GOT3 (cell line): ENCODE measurements at places on chromosomes 4 and X.

DNA sequence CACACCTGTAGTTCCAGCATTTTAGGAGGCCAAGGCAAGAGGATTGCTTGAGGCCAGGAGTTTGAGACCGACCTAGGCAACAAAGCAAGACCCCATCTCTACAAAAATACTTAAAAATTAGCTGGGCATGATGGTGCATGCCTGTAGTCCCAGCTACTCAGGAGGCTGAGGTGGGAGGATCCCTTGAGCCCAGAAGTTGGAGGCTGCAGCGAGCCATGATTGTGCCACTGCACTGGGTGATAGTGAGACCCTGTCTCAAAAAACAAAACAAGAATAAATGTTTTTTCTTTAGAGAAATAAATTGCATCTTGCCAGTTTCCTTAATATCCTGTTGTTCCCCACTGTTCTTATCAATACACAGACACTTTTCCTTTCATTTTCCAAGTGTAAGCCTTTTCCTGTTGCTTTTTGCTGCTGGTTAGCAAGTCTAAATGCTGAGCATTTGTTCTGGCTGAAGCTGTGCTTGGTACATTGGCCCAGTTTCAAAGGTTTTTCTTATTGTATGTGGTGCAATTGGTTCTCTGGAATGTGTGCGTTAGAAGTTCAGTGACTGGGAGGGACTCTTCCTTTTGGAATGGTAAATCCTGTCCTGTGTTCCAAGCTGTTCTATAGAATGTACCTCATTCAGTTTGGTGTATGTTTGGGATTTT, 98.2 kb downstream of the AFF1 start:
- DNase-seq, result no peak

GRCh38 chrX:15471028-15471427, 22.1 kb downstream of the PIR start:
- DNase-seq, result peak; percentile 56

DNA sequence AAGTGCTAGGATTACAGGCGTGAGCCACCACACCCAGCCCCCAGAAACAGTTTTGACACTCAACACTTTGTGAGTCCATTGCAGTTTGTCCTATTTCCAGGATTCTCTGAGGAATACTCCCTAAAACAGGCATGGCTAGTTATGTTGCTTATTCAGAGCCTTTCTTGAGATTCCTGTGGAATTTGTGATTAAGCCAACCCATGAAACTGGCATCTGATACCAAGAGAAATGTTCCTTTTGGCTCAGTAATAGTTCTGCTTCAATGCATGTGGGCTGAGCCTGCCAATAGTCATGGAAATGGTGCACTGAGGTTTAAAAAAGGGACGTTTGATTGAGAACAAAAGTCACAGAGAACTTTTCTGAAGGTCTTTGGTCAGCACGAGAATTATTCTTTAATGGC, 241.7 kb downstream of the PPP1R2C start:
- no peak for DNase-seq

GRCh38 chr4:40980318-40980883, 230.6 kb downstream of the NSUN7 start:
- no peak for DNase-seq

DNA sequence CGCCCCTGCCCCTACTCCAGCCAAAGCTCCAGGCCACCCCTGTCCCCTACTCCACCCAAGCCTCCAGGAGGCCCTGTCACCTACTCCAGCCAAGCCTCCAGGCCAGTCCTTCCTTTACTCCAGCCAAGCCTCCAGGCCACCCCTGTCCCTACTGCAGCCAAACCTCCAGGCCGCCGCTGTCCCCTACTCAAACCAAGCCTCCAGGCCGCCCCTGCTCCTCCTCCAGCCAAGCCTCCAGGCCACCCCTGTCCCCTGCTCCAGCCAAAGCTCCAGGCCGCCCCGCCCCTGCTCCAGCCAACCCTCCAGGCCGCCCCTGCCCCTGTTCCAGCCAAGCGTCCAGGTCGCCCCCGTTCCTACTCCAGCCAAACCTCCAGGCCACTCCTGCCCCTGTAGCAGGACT, 5.1 kb upstream of the ASMT start:
- DNase-seq, result no peak

GRCh38 chr4:47577779-47578553, 92.9 kb downstream of the ATP10D start:
- DNase-seq, result no peak

- no peak for DNase-seq
These were observed 32.1 kb downstream of the TSPAN5 start for GRCh38 chr4:98626350-98626749.

- DNase-seq, result no peak
These were observed 152.3 kb upstream of the MAD2L1 start for GRCh38 chr4:120218981-120219380.

DNA sequence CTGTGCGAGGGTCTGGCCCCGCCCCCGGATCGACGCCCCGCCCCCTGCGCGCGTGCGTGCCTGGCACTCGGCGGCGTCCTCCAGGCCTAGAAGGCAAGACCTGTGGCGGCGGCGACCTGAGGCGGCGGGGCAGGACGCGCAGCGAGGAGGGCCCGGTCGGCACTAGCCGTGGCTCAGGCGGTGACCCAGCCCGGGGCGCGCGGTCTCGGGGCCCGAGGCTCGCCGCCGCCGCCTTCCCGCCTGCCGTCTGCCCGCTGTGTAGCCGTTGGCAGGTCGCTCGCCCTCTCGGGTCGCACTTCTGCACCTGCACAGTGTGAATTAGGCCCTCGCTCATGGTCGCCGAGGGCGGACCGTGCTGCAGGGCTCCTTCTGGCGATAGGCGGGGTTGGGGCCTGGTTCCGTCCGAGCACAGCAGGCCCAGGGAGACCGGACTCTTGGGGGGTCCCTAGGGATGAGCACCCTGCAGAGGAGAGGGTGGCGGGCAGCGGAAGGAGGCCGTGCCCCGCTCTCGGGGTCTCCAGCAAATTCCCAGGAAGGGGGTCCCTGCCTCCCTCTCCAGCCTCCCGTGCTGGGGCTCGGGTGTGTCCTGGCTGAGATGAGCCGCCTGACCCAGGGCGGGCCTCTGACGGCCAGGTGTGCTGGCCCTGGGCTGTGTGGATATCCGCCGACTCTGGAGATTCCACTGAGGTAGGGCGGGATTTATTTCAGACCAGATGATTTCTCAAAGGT, 557 bp upstream of the FAM53A start:
- DNase-seq, result no peak

DNA sequence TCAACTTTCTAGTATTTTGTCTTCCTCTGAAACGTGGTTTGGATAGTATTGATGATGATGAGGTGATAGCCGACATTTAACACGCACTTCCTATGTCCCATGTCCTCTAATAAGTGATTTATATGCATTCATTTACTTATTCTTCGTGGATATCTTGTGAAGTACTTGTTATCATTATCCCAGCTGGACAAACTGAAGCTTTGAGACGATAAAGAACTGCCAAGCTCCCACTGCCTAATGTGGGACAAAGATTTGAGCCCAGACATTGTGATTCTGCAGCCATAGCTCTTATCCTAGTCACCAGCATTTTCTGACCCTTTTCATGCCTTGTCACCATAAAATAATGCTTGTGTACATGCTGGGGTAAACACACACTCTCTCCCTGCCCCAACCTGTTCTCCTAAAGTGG, 92.5 kb downstream of the RAPGEF2 start:
- DNase-seq, result no peak

GRCh38 chr4:81353861-81354260, 117.8 kb downstream of the RASGEF1B start:
- DNase-seq, result no peak

DNA sequence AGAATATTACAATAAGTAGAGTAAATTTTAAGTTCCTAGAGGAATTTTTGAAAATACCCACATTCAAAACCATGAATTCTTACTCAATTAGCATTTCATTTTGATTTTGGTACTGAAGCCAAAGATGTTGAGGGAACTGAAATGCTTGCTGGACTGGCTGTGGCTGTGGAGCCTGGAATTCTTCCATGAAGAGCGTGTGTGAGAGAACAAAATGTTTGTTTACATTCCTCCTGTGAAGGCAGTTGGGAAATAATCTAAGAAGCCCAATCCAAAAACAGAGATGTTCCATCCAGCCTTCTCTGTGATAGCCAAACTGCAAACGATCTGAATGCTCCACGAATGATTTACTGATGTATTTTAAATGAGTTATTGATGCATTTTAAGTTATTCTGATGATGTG, 3.8 kb upstream of the ADH1B start:
- DNase-seq, result no peak

- DNase-seq, result no peak
These were observed 7.7 kb upstream of the GALNT7 start for GRCh38 chr4:173160871-173161270.

DNA sequence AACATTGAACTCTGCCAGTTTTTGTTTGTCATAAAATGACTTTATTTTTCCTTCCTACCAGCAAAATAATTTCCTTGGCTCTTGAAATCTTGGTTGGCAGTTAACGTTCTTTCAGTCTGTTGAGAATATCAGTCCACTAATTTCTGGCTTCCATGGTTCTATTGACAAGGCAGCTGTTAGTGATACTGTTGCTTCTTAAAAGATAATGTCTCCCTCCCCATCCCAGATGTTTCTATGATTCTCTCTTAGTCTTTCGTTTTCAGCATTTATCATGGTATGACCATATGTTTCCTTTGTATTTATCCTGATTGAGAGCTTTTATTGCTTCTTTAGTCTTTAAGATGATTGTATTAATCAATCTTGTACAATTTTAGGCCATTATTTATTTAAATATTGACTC, 81.1 kb upstream of the STK26 start:
- DNase-seq, result no peak

GRCh38 chr4:60619531-60620305, 580.4 kb upstream of the ADGRL3 start:
- no peak for DNase-seq

DNA sequence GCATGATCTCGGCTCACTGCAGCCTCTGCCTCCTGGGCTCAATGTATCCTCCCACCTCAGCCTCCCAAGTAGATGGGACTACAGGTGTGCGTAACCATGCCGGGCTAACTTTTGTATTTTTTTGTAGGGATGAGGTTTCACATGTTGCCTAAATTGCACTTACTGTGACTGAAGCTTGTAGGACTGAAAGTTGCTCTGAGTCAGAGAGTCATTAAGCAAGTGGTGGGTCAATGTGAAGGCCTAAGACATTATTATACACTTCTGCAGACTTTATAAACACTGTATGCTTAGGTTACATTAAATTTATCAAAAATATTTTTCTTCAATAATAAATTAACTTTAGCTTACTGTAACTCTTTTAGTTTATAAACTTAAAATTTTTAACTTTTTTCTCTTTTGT, 170.2 kb downstream of the FAT4 start:
- no peak for DNase-seq

DNA sequence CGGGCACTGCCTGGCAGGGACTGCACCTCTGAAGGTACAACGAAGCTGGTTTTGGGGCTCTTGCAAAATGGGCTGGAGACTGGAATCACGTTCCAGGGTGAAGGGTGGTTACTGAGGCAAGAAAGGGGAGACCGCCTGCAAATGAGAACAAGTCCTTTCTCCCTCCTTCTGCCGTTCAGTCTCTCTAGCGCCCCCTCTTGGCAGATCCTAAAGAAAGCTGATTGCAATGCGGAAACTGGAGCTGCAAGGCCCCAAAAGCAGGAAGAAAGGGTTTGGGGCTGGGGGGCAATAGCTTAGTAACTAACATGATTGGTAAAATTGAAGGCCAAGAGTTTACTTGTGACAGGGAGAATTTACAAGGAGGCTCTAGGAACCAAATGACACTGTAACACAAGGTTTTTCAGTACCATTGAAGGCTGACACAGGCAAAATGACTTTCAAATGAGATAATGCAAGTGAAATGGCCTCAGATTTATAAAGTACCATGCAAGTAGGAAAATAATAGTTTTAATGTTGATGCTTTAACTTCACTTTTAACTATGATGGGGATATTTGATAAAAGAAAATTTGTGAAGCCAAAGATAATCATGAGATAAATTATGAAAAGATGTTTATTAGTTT, 222.7 kb upstream of the HAND2 start:
- no peak for DNase-seq

DNA sequence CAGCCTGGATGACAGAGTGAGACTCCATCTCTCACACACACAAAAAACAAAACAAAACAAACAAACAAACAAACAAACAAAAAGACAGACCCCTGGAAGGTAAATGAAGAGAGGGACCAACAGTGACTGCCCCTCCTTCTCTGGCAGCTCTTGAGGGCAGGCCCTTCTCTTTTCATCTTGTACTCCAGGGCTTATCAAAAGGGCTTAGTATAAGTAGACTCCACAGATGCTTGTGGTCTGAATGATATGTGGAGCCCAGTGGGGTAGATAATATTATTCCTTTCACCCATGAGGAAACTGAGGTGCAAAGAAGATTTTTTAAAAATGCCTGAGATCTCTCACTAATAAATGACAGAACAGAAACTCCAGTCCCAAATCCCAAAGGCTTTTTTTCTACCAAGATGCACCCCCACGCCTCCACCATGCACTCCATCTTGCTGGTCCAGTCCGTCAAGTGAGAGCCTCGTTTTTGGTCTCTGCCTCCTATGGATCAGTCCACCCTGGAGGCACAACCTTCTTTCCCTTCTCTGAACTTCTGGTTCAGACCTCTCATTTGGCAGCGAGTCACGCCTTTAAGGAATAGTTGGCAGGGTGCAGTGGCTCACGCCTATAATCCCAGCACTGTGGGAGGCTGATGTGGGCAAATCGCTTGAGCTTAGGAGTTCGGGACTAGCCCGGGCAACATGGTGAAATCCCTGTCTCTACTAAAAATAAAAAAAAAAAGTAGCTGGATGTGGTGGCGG, 17.0 kb upstream of the CHRNA9 start:
- no peak for DNase-seq

- no peak for DNase-seq
These were observed 34.2 kb upstream of the CSN1S1 start for GRCh38 chr4:69896530-69897116.

- DNase-seq, result no peak
These were observed 157.0 kb downstream of the STIM2 start for GRCh38 chr4:27017623-27018022.

DNA sequence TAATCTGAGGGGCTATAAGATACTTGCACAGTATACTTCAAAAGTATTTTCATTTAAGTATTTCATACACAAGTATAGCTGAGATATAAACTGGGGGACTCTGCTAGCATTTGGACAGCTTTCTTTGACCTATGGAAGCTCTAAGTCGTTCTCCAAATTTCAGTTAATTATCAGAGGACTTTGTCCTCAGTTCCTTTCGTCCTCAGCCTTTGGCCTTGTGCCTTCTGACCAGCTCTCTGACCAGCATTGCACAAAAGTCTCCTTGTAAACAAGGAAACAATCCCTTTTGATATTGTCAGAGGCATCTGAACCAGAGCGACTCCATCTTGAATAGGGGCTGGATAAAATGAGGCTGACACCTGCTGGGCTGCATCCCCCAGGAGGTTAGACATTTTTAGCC, 464.0 kb upstream of the FAM241A start:
- DNase-seq, result no peak

DNA sequence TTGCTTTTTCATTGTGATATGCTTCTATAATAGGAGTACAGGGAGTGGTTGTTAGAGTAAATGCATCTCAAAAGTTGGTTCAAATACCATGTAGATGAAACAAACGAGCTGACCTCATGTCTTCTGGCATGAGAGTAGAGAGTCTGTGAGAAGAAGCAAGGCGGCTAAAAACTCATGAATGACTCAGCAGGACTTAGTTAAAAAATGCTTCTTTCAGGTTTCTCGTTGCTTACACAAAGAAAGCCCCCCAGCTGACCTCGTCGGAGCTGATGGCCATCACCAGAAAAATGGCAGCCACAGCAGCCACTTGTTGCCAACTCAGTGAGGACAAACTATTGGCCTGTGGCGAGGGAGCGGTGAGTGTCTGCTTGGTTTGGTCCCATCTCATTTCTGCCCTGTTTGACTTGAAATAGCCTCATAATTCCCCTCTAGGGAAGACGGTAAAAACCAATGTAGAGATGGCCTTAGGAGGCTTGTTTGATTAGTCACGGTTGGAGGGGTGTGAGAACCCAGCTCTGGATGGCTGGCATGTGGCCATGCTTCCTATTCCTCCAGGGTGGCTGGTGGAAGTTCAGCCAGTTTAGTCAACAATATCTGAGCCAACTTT, 14.5 kb downstream of the AFP start:
- peak; percentile 39 for DNase-seq
